Ovary (tissue), 10 donors: ENCODE measurements at places on chromosomes 7 and 10. TPM values are rescaled to one million over a fixed set of nuclear protein-coding genes. Genes with fewer than 3 reads are reported as not detected.

Gene PILRB
- 29.9 TPM for total RNA-seq

Gene GHRHR
- not detected for total RNA-seq

DNA sequence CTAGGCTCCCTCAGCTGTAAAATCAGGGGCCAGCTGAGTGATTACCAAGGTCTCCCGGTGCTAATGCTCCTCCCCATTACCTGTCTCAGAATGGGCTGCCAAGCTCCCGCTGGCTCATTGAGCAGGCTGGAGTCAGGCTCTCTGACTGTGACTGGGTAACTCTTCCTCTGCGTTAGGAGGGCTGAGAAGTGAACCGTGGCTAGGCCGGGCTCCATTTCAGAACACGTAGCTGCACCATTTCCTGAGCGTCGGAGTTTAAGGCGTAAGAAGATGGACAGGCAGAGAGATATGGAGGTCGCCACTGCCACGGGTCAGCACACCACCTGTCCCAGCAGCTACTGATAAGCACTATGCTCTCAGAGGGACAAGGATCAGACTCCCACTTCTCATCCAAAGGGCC, 250.3 kb downstream of the TCERG1L start:
- no peak overlapping the region for H3K4me3 ChIP-seq
- no peaks in the 10 kb centered on the region for H3K27me3 ChIP-seq
- DNase-seq = no peak
- no peaks in the 10 kb centered on the region for H3K36me3 ChIP-seq

- peaks cover 3% of the 10 kb centered on the region for H3K4me1 ChIP-seq
- DNase-seq = no peak
- H3K36me3 ChIP-seq = no peaks in the 10 kb centered on the region
Measured at GRCh38 chr7:5466551-5466950, 42.9 kb upstream of the TNRC18 start.

DNA sequence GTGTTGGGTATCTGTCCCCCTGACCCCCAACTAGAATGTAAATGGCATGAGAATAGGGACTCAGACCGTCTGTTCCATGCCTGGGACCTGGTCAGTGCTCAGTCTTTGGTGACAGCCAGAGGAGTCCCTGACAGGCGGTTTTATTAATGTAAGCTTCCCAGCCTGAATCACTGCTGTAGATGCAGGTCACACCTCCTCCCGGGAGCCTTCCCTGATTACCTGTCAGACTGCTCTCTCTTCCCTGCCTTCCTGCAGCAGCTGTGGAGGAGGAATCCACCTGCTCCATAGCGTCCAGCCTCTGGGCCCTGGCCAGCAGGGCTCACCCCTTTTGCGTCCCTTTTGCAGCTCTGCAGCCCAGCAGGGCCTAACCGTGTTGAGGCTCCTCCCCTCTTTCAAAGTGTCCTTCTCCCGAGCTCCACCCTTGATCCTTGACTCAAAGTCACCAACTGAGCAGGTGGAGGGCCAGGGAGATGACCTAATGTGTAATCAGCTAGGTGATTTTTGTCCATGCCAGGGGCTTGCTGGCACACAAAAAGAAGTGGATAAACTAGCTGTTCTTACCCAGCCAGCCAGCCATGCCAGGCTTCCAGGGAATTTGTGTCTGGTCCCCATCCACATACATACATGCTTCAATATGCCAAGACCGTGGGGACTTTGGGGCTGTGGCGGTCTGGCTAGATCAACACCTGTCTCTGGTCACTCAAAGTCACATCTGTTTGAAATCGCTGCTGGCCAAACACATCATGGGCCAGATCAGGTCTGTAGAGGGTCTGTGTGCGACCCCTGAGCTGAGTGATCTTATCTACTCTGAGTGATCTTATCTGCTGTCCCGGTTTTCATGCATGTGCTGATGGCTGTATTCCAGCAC, 195.1 kb downstream of the CCDC3 start:
- H3K36me3 ChIP-seq = no peaks in the 10 kb centered on the region
- H3K27me3 ChIP-seq = no peaks in the 10 kb centered on the region
- DNase-seq = no peak
- no peak overlapping the region for H3K4me3 ChIP-seq
- no peak overlapping the region for H3K27ac ChIP-seq

- H3K4me1 ChIP-seq = no peaks in the 10 kb centered on the region
- no peak for DNase-seq
- H3K4me3 ChIP-seq = no peak overlapping the region
- no peaks in the 10 kb centered on the region for H3K27me3 ChIP-seq
Measured at GRCh38 chr7:15925608-15926007, 239.1 kb upstream of the MEOX2 start.

DNA sequence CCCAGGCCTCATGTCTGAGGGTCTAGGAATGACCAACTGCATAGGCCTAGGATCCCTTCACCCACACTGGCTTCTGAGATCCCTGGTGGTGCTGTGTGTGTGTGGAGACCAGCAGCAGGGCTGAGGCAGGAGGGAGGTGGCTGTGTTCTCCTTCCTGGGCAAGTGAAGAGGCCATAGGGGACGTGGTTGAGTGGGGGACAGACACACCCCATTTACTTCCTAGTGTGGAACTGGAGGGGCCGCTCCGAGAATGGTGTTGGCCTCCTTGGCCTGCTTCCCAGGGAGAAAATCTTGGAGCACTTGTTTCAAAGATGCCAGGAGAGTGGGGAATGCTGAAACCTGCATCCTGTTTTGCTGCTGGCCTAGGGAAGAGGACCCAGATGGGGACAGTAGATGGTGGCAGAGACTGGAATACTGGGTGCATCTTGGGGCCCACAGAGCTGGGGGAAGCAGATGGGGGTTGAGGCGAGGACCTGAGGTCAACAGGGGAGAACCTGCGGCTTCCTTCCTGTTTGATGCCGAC, 19.1 kb downstream of the UBTD1 start:
- no peak overlapping the region for H3K4me3 ChIP-seq
- H3K4me1 ChIP-seq = peaks cover 6% of the 10 kb centered on the region

DNA sequence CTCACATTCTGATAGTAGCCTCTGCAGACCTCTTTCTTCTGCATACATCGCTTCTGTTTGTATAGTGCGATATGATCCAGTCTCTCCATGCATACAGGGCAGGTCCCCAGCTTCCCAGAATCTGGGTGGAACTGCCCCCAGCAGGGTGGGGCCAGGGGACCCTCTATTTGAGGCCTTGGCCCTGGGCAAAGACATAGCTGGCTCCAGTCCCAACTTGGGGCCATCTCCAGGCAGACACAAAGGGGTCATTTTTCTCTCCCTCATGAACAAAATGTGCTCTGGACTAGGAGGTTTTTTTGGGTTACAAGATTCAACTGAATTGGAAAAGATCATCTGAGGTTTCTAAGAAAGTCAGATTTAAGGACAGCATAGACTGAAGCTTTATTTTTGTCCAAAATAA, 21.1 kb upstream of the HSPA12A start:
- no peak overlapping the region for H3K27ac ChIP-seq
- H3K4me1 ChIP-seq = peaks cover 9% of the 10 kb centered on the region
- no peaks in the 10 kb centered on the region for H3K36me3 ChIP-seq
- H3K27me3 ChIP-seq = no peaks in the 10 kb centered on the region
- no peak overlapping the region for H3K4me3 ChIP-seq

DNA sequence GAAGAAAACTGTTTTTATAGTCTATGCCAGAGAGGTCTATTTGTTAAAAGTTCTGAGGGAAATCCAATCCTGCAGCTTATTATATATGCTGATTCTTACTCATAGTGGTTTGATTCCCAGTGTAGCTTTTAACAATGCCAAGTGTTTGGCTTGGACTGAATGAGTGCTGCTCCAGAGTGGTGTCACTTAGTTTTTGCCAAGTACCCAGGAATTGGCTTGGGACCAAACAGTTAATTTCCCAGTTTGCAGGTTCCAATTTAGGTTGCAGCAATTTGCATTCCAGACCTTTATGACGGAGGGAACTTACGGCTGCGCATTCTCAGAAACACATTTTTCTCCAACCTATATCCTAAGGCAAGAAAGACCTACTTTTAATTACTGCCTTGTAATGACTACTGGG, 32.4 kb downstream of the NSUN6 start:
- H3K4me3 ChIP-seq = no peak overlapping the region
- no peak for DNase-seq
- H3K4me1 ChIP-seq = no peaks in the 10 kb centered on the region
- H3K27me3 ChIP-seq = no peaks in the 10 kb centered on the region
- H3K36me3 ChIP-seq = no peaks in the 10 kb centered on the region
- no peak overlapping the region for H3K27ac ChIP-seq
